Body of pancreas (tissue), 4 donors: ENCODE measurements at places on chromosomes 12 and 14. TPM values are rescaled to one million over a fixed set of nuclear protein-coding genes. Genes with fewer than 3 reads are reported as not detected.

KRT73 gene
- total RNA-seq = 1.3 TPM

GRCh38 chr14:70881549-70882177 lies 25.6 kb upstream of the PCNX1 start:
- no peak for DNase-seq

GRCh38 chr14:50736932-50737419 lies 68.9 kb upstream of the SAV1 start:
- DNase-seq = no peak

- no peak for DNase-seq
Observed at GRCh38 chr12:4193821-4194220, 79.7 kb upstream of the CCND2 start.

SNAPC1 gene
- total RNA-seq = 0.66 TPM

- no peak for DNase-seq
Observed at GRCh38 chr14:68341411-68342212, 451.3 kb downstream of the ZFP36L1 start.
